ENCODE measurements at places on chromosomes 11 and 22.

DNA sequence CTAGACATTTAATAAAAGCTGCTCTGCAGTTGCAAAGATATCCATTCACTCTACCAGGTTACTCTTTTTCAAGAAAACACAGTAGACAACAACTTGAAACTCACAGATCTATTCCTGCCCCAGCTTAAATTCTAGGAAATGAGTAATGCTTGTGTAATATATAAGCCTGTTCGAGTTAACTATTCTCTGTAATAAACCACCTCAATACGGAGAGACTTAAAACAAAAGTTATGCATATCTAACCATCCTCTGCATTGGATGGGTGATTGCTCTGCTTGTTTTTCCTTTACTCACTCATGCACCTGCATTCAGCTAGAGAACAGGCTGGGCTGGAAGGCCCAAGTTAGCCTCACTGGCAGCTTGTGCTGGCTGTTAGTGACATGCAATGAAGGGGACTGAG, 13.3 kb downstream of the LRRC4C start:
- no peak for DNase-seq

DNA sequence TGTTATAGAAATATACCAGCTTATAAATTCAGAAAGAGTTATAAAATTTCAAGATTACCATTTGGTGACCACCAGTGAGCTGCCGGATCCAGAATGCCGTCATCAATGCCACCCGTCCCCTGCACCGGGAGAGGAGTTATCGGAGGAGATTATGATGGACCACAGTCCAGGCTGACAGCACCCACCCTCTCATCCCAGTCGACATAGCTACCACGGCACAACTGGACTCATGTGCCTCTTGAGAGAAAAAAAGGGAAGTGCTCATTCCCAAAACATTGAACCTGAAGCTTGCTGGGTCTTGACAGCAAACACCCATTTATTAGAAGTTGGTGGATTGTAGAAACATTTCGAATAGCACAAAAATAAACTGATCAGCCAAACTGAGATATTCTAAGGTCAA, 1331.5 kb downstream of the TBC1D22A start:
- DNase-seq = no peak

DNA sequence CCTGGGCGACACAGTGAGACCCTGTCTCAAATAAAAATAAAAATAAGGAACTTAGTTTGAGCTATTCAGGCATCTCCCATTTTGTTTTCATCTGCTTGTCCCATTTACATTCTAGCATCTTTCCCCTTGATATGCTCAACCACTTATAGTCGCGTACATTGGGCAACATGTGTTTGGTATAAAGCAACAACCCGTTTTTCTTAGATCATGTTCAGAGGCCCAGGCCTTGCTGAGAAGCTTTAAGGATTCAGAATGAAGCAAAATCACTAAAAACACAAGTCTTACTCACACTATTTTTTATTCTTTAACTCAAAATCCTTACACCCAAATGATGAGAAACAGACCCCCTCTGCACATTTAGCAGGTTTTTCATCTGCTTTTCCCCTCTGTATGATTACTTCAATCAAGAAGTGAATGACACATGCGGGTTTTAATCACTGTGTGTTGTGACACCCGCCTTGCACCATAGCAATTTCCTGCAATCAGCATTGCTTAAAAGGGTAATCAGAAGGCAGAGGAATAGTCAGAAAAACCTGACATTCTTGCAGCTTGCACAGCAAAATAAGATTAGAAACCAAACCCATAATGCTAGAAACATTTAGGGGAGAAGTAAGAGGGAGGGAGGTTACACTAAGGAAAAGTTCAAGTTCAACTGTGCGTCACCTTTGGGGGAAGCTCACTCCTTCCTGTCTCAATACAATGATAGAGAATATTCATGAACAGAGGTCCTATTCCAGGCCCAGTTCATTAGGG, 25.9 kb downstream of the ALG9 start:
- DNase-seq = no peak

GRCh38 chr11:75725547-75726320, 8.1 kb downstream of the MOGAT2 start:
- no peak for DNase-seq

DNA sequence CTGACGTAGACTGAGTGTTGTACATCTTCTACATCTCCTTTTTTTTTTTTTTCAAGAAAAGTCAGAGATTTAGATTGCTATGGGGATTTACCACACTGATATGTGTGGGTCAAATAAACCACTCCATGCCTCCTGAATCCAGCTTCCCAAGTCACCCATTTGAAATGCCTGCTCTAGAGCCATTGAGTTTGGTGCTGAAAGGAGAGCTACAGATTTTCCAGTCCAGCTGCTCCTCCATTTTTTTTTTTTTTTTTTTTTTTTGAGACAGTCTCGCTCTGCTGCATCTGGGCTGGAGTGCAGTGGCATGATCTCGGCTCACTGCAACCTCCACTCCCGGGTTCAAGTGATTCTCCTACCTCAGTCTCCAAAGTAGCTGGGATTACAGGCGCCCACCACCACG, 115.2 kb upstream of the TIMP3 start:
- DNase-seq = no peak

DNA sequence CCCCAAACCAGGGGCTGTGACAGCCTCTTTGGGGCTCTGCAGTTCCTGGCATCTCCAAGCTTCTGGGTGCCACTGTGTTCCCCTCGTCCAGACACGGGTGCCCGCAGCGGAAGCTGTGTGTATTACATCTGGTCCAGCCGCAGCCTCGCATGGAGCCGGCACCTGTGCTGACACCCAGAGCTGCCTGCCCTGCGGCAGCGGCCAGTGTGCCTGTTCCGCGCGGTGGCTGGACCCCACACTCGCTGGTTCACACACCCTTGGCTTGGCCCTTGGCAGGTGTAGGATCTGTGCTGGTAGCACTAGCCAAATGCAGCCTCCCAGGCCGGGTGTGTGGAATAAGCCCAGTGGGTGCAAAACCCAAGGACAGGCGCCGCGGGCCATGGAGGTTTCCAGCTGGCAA, 24.5 kb upstream of the RNASEH2C start:
- DNase-seq = no peak

GRCh38 chr11:101786421-101786820, 128.4 kb upstream of the CEP126 start:
- no peak for DNase-seq

DNA sequence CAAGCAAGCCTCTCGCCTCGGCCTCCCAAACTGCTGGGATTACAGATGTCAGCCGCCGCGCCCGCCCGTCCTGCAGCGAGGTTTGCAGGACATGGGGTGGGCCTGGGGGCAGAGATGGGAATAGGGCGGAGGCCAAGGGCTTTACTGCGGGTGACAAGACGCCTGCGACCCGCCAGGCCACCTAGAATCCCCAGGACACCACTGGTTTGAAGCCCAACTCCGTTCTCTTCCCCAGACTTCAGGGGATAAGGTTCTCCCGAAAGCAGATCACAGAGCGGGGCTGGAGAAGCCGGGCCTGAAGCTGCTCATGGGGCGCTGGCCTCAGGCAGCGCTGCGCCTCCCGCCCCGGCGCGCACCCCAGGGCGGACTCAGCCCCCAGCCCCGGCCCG, 354 bp downstream of the POLR2L start:
- no peak for DNase-seq

All from CD8-positive, alpha-beta T cell (primary cell).